ENCODE measurements at places on chromosomes 11 and 22.

DNA sequence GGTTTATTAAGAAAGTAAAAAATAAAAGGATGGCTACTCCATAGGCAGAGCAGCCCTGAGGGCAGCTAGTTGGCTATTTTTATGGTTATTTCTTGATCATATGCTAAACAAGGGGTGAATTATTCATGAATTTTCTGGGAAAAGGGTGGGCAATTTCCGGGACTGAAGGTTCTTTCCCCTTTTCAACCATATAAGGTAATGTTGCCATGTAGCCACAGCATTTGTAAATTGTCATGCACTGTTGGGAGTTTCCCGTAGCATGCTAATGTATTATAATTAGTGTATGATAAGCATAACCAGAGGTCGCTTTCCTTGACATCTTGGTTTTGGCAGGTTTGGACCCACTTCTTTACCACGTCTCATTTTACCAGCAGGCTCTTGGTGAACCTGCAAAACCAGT is 610.4 kb upstream of the B3GAT1 start:
- no peak for DNase-seq

DNA sequence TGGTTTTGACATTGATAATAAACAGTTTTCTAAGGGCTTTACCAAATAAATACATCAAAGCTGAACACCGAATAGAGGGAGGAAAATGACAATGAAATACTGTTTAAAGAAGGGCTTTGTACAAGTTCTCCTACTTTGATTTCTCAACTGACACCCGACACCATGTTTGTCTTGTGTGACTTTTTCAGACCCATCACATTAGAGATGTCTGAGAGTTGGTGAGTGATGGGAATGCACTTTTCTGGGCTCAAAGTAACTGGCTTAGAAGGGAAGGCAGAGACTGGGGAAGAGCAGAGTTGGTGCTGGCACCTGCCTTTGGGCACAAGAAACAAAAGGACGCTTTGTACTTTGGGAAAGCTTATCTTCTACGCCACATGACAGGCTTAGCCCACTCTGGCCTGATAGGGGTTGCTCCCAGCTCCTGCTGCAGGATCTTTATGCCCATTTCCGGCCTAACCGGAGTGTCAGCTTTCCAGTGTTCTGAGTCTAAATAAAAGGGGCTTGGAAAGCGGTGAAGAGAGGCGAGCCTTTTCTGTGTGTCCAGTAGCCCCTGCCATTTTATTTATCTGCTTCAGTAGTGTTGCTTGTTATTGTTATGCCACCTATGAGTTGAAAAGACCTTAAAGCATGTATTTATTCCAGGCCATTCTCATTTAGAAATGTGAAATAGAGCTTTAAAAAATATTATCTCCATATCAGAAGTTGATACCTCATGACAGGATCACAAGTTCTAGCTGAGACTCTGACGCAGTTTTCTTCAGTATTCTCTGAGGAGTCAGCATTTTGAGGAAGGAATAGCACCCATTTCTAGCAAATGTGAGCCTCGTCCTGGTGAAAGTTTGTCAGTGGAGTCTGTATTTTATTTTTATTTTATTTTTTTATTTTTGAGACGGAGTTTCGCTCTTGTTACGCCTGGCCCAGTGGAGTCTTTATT is 24.2 kb downstream of the KREMEN1 start:
- DNase-seq, result no peak

DNA sequence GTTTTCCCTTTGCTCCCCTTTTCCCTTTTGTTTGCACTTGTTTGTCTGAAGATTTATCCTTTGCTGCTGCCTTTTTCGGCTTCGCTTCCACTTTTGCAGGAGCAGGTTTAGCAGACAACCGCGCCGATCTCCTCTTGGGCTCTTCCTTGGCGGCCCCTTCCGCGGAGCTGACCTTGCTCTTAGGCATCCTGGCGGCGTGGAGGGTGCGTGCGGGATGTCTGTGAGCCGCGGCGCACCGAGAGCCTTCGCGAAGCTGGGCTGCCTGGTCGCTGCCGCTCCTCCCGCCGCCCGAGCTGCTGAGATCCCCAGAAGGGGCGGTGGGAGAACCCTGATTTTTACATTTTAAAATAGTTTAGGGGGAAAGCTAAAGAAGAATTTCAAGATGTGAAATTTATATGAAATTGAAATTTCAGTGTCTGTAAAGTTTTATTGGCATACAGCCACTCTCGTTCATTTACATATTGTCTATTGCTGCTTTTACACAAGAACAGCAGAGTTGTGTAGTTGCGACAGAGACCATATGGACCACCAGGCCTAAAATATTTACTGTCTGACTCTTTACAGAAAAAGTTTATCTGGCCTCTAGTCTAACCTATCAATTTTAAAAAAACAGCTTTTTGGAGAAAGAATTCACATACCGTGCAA is 105.2 kb upstream of the RRM1 start:
- DNase-seq, result no peak

GRCh38 chr11:76216536-76217325 is 10.4 kb upstream of the WNT11 start:
- no peak for DNase-seq

DNA sequence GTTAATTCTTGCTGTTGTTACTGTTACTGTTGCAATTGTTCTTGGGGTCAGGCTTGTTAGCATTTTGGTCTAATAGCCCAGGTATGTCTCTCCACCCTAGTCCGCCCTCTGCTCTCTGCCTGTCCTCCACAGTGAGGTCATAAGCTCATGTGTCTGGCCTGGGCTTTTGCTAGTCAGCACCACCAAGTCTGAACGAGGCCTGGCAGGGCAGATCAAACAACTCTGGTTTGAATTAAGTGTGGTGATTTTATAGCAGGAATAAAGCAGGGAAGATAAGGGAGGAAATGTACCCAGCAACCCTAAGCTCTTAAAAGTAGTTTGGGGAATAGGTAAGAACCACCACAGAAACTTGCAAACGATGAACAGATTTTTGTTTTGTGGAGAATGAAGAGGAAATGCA is 98.7 kb downstream of the ABTB2 start:
- no peak for DNase-seq

DNA sequence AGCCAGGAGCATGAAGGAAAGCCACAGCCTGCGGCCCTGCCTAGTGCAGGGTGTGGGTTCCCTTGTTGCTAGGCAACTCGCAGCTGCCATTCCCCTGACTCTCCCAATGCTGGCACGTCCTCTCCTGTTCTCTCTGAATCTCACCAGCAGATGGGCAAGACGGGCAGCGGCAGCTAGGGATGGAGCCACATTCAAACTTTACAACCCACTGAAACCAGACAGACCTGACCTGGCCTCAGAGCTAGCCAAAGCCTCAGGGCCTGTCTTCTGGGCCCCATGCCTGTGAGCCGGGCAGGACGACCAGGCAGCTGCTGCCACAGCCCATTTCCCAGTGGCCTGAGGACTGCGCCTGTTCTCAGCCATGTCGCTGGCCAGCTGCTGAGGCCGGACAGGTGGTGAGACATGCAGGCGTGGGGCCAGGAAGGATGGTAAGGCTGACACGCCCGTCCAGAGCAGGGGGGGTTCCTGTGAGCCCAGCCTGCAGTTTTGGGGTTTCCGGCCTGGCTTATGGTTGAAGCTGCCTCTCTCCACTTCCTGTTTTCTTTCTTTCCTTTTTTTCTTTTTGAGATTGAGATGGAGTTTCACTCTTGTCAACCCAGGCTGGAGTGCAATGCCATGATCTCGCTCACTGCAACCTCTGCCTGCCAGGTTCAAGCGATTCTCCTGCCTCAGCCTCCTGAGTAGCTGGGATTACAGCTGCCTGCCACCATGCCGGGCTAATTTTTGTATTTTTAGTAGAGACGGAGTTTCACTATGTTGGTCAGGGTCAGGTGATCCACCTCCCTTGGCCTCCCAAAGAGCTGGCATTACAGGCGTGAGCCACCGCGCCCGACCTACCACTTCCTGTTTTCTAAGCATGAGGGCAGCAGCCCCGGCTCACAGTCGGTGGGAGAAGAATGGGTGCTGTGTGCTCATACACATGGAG is 4.1 kb downstream of the SUN2 start:
- peak; percentile 85 for DNase-seq

DNA sequence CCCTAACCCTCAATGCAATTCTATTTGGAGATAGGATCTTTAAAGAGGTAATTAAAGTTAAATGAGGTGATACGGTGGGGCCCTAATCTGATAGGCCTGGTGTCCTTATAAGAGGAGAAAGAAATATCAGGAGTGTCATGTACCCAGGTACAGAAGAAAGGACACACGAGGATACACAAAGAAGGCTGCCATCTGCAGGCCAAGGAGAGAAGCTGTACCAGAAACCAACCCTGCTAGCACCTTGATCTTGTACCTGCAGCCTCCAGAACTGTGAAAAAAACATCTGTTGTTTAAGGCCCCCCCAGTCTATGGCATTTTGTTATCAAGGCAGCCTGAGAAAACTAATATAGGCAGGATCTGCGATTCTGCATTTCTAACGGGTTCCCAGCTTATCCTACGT is 44.2 kb downstream of the FBXO7 start:
- no peak for DNase-seq

GRCh38 chr11:119099711-119100110 is 1.9 kb downstream of the DPAGT1 start:
- DNase-seq, result no peak

- DNase-seq, result no peak
Measured at GRCh38 chr11:59730896-59731565, 17.4 kb upstream of the OR10V1 start.

- DNase-seq, result no peak
Measured at GRCh38 chr22:43455846-43456245, 44.0 kb downstream of the MPPED1 start.

DNA sequence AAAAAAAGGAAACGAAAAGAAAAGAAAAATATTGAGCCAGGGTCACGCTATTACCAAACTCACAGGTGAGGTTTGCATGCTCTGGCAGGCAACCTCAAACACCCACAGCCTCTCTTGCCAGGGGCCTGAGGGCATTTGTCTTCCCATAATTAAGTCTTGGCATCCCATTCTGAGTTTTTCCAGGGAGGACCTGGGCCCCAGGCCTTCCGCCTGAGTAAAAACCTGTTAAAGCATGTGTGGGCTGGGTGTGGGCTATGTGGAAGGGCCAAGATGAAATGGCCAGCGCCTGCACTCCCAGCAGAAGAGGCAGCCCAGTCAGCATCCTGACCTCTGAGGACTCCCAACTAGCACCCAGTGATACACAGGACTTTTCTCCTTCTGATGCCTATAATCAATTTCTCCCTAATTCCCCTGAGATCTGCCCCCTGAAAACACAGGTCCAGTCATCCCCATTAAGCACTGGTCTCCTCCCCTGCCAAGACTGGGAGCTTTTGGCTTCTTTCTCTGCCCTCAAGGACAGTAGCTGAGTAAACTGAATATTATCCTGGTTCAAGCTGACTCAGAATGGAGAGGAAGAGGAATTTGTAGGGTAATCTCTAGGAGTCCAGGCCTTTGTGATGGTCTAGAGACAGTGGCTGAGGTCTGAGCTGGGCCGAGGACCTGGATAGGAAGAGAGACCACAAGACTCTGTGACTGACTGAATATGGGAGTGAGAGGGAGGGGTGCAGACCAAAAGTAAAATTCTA is 35.6 kb upstream of the ACER3 start:
- no peak for DNase-seq

- no peak for DNase-seq
Measured at GRCh38 chr11:109062445-109062844, 359.5 kb upstream of the C11orf87 start.

GRCh38 chr11:129146191-129146590 is 45.9 kb downstream of the ARHGAP32 start:
- DNase-seq, result no peak

- DNase-seq, result peak; percentile 62
Measured at GRCh38 chr11:67056267-67057204, at the start of gene RHOD. Gene RHOD, plus strand, starts transcription at chr11:67056847. Its CDS starts 56 bp downstream, at chr11:67056903.

- peak; percentile 33 for DNase-seq
Measured at GRCh38 chr11:64876835-64877341, 1.5 kb downstream of the EHD1 start.

- no peak for DNase-seq
Measured at GRCh38 chr11:10398525-10398924, 56.5 kb upstream of the AMPD3 start.

DNA sequence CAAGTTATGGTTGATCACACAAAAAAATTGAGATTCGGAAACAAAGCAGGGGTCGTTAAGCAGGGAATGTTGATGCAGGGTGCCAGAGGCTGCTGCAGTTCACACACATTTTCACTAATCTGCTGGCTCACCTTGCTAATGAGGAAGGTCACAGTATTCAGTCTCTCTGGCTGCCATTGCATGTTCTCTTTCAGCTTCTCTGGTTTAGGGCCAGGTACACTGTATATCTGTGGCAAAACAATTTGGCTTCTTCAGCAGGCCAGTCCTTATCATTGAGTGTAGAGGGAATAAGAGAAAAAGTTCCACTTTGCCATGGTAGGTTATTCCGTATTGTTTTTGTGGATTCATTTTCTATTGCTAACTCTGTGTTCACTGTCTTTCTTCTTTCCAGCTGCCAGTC is 283.7 kb upstream of the ANO3 start:
- DNase-seq, result no peak

DNA sequence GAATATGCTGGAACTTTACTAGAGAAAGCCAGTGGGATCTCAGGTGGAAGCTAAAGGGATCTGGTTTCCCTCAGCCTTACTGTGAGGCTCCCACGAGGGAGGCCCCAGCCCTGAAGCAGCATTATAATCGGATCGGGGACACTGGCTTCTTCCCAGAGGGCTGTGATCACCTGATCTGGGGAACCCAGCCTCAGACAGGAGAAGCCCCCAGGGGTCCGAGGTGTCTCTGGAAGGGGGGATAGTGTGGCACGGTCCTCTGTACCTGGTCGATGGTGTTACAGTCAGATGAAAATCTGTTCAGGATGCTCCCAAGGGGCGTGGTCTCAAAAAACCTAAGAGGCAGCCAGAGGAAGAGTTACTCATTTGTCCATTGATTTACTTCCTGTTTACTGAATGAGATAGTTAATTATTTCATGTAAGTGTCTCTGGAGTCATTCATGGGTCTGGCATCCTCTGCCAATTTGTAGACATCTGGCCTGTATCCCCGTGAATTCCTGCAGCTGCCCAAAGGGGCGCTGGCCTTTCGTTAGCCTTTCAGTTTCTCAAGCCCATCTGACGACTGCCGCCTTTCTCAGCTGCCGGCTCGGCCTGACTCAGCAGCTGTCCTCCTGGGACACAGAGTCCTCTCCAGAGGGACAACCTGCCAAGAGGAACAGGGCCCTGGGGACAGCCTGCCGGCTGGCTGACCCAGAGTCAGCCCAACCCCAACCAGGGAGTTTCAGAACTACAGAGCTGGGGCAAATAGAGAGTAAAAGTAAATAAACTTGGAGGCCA is 17.0 kb upstream of the KCNJ11 start:
- no peak for DNase-seq

- DNase-seq, result no peak
Measured at GRCh38 chr11:120652705-120653335, 141.3 kb downstream of the GRIK4 start.

GRCh38 chr11:76376746-76377558 is 4.0 kb downstream of the THAP12 start:
- DNase-seq, result no peak

GRCh38 chr11:95345651-95346050 is 114.6 kb upstream of the SESN3 start:
- no peak for DNase-seq

DNA sequence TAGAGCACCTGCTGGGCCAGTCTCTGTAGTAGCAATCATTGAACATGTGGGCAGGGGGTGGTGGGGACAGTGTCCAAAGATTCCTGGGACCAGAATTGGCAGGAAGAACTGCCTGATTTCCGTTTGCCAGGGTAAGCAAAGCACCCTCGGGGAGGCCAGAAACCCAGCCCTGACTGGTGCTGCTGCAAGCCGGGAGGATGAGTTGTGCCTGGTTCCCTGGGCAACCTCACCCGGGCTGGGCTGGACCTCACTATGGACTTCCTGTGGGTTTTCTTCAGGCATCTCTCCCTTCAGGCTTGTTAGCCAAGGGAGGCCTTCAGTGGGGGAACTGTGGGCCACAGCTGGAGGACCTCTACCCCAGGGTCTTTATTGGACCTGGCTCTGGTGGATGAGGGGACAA is 8.0 kb upstream of the POU2F3 start:
- DNase-seq, result no peak

- DNase-seq, result no peak
Measured at GRCh38 chr11:88626216-88626615, 288.7 kb upstream of the CTSC start.

All from CD4-positive, alpha-beta T cell treated with Interleukin-17A for 4 hours (primary cell).